Trophoblast cell (in vitro differentiated cells and primary cell): ENCODE measurements at places on chromosomes 5 and 9.

DNA sequence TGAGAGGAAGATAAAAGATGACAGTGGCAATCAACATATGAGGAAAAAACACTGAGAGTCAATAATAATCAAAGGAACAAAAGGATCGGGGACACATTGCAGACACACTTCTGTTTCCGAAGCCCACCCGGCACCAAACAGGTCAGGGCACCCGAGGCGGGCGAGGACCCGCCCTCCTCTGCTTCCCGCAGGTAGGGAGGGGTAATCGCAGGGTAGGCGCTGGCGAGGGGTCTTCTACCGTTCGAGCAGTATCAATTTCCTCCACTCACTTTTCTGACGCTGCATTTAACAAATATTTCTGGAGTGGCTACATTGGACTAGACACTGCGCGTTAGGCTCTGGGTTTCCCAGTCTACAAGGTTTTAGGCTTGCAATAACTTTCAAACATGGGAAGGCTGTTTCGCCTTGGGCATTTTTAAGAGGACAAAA lies 1.3 kb downstream of the TXN start:
- no peak for DNase-seq
- peak overlapping the region; percentile 91 for H3K4me3 ChIP-seq
- peaks cover 7% of the 10 kb centered on the region for H3K4me1 ChIP-seq
- no peaks in the 10 kb centered on the region for H3K36me3 ChIP-seq
- no peaks in the 10 kb centered on the region for H3K27me3 ChIP-seq

DNA sequence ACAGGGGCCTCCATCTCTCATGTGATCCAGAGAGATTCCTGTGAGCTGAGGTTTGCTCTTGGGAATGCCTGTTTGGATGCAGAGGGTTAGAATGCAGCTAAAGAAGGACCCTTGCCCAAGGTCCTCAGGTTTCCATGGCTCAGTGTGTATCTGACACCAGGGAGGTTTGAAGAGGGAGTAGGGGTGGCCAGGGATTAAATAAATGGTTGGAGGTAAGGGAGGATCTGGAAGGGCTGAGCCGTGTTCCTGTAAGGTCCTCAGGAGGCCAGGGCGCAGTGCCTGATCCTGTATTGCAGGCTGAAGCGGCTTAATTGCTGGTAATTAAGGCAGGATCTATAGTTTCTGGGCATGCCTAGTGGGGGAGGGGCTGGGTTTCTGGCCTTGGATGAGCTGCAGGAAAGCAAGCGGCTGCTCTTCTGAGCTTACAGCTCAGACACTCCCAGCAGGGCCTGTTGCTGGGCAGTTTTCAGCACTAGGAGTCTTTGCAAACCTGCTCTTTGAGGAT lies 41.5 kb upstream of the MAP1B start:
- no peaks in the 10 kb centered on the region for H3K27me3 ChIP-seq
- peaks cover 19% of the 10 kb centered on the region for H3K4me1 ChIP-seq
- H3K36me3 ChIP-seq: no peaks in the 10 kb centered on the region
- no peak for DNase-seq
- no peak overlapping the region for H3K4me3 ChIP-seq

DNA sequence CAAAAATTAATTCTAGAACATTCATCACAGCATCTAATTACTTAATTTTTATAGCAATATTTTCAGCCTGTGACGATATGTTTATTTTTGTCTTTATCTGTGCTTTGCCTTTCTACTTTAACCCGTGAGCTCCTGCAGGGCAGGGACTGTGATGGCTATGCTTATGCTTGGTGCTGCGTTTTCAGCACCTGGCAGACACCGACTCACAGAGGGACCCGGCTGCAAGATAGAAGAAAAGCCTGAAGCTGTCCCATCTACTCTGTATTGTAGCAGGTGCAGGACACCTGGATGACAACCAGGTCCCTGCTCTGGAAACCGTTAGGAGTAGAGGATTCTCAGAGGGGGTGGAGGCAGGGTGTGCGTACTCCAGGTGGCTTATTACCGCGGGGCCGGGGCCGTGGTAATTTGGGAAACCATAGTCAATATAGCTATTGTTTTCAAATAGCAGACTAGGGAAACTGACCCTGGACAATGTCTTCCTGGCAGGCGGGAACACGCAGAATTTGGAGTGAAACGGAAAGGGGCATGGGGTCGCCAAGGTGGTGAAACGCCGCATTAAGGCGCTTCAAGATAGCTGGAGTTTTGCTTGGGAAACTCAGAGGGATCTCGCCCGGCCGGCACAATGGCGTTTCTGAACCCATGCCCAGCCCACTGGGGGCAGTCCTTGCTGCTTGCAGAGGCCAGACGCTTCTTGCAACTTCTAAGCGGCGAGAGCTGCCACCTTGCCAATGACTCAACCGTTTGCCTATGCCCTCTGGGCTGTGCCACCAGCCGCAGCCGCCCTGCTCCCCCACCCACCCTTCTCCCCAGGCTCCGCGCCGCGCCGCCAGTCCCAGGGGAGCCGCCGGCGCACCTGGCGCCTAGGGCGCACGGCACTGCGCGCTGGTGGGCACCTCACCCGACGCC lies 140.1 kb upstream of the PALM2AKAP2 start:
- no peaks in the 10 kb centered on the region for H3K36me3 ChIP-seq
- peaks cover 33% of the 10 kb centered on the region for H3K27me3 ChIP-seq
- peaks cover 6% of the 10 kb centered on the region for H3K4me1 ChIP-seq
- H3K27ac ChIP-seq: no peak overlapping the region

- H3K27me3 ChIP-seq: no peaks in the 10 kb centered on the region
- no peak for DNase-seq
- H3K4me3 ChIP-seq: peak overlapping the region; percentile 69
- no peaks in the 10 kb centered on the region for H3K36me3 ChIP-seq
These were observed 24.2 kb upstream of the ELAVL2 start for GRCh38 chr9:23850242-23850689.

- H3K36me3 ChIP-seq: no peaks in the 10 kb centered on the region
- H3K4me1 ChIP-seq: no peaks in the 10 kb centered on the region
- no peak for DNase-seq
- no peak overlapping the region for H3K4me3 ChIP-seq
These were observed 840.3 kb upstream of the SEMA6A start for GRCh38 chr5:117414926-117415325.

GRCh38 chr9:28503573-28503972 lies 930.3 kb upstream of the C9orf72 start:
- no peaks in the 10 kb centered on the region for H3K36me3 ChIP-seq
- H3K27ac ChIP-seq: no peak overlapping the region
- no peak overlapping the region for H3K4me3 ChIP-seq
- H3K27me3 ChIP-seq: no peaks in the 10 kb centered on the region

- no peak overlapping the region for H3K4me3 ChIP-seq
- peaks cover 71% of the 10 kb centered on the region for H3K36me3 ChIP-seq
- no peaks in the 10 kb centered on the region for H3K27me3 ChIP-seq
- H3K4me1 ChIP-seq: no peaks in the 10 kb centered on the region
- no peak overlapping the region for H3K27ac ChIP-seq
These were observed 8.3 kb upstream of the DPM2 start for GRCh38 chr9:127945942-127946341.

DNA sequence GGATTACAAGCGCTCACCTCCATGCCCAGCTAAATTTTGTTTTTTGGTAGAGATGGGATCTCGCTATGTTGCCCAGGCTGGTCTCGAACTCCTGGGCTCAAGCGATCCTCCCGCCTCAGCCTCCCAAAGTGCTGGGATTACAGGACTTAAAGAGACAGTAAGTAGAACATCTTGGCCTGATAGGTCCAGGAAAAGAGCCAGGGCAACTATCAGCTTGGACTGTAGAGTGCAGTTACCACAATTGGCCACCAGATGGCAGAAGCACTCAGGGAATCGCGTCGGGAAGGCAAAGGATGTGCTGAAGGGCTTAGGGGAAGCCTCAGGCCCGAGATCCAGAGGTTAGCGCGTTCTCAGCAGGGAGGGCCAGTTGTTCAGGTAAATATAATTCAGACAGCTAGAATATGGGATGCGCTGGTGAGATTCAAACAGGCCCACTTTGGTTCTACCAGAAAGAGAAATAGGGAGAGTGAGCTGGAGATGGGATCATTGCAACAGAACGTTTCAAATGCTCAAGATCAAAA lies 21.5 kb downstream of the C9orf57 start:
- peak; percentile 91 for DNase-seq
- H3K4me1 ChIP-seq: peaks cover 2% of the 10 kb centered on the region
- H3K4me3 ChIP-seq: no peak overlapping the region
- H3K27ac ChIP-seq: no peak overlapping the region

DNA sequence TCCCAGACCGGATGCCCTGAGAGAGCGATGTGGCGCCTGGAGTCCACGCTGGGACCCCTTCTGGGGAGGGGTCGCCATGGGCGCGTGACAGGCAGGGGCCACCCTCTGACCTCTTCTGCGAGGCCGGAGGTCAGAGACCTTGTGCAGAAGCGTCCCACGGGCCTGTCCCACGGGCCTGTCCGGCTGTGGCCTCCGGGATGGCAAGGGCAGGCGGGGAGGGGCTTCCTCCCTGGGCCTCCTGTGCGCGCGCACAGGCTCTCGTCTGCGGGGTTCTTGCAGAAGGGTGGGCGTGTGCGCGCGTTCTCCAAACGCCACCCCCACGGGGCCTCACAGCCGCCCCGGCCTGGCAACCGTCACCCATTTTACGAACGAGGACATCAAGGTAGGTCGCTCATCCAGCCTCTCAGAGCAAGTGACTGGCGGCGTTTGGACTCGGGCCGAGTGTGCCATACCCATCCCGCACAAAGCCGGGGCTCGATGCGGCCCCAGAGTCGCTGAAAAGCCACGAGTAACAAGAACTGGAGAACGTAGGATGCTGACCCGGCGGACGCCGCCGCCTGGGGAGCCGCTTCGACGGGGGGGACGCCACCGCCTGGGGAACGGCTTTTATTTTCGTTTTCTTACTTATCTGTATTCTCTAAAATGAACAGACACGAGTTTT lies 897 bp downstream of the AHRR start:
- peaks cover 12% of the 10 kb centered on the region for H3K4me1 ChIP-seq
- no peak for DNase-seq
- H3K27me3 ChIP-seq: peaks cover 40% of the 10 kb centered on the region
- H3K27ac ChIP-seq: no peak overlapping the region

- DNase-seq: no peak
- H3K27me3 ChIP-seq: no peaks in the 10 kb centered on the region
- H3K27ac ChIP-seq: no peak overlapping the region
- no peak overlapping the region for H3K4me3 ChIP-seq
- no peaks in the 10 kb centered on the region for H3K4me1 ChIP-seq
- H3K36me3 ChIP-seq: no peaks in the 10 kb centered on the region
These were observed 2123.7 kb upstream of the C9orf72 start for GRCh38 chr9:29697011-29697410.

DNA sequence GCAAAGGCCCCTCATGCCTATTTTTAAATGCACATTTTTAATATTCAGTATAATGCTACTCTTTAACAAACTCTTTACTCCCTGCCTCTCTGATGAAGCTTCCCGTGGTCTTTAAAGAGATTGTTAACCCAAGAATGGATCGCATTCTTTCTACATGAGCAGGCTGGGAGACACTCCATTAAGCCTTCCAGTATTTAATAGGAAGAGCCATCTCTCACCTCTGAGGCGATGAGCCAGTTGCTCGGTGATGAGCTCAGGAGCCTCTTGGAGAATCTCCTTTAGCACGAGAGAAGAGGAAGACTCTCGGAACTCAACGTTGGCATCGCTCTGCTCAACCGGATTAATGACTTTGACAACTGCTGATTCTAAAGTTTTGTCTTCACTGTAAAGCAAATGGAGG lies 59.6 kb downstream of the PRUNE2 start:
- no peaks in the 10 kb centered on the region for H3K36me3 ChIP-seq
- H3K4me3 ChIP-seq: no peak overlapping the region
- no peak for DNase-seq
- H3K27ac ChIP-seq: no peak overlapping the region

GRCh38 chr5:65121880-65122436 lies 353.2 kb downstream of the CWC27 start:
- DNase-seq: no peak
- H3K4me1 ChIP-seq: peaks cover 5% of the 10 kb centered on the region
- H3K4me3 ChIP-seq: no peak overlapping the region
- no peaks in the 10 kb centered on the region for H3K36me3 ChIP-seq
- H3K27ac ChIP-seq: no peak overlapping the region

DNA sequence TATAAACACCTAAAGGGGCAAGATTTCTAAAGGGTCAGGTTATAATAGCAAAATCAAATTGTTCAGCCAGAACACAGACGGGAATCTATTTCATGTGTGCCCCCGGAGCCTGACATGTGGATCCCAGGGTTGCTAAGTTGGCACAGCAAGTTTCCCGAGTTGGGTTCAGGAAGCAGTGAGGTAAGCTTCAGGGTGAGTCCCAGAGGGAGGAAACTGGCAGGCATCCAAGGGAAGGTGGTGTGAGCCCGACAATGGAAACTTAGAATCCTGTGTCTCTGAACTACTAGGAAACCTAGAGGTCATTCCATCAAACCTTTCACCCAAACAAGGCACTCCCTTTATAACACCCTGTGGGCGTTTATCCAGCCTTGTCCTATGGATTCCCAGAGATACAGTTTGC lies 98.4 kb downstream of the ADRB2 start:
- no peaks in the 10 kb centered on the region for H3K27me3 ChIP-seq
- no peaks in the 10 kb centered on the region for H3K36me3 ChIP-seq
- no peak overlapping the region for H3K4me3 ChIP-seq
- H3K4me1 ChIP-seq: no peaks in the 10 kb centered on the region
- no peak overlapping the region for H3K27ac ChIP-seq
